ENCODE measurements at places on chromosomes 7 and 10. TPM values are rescaled to one million over a fixed set of nuclear protein-coding genes. Genes with fewer than 3 reads are reported as not detected.

DNA sequence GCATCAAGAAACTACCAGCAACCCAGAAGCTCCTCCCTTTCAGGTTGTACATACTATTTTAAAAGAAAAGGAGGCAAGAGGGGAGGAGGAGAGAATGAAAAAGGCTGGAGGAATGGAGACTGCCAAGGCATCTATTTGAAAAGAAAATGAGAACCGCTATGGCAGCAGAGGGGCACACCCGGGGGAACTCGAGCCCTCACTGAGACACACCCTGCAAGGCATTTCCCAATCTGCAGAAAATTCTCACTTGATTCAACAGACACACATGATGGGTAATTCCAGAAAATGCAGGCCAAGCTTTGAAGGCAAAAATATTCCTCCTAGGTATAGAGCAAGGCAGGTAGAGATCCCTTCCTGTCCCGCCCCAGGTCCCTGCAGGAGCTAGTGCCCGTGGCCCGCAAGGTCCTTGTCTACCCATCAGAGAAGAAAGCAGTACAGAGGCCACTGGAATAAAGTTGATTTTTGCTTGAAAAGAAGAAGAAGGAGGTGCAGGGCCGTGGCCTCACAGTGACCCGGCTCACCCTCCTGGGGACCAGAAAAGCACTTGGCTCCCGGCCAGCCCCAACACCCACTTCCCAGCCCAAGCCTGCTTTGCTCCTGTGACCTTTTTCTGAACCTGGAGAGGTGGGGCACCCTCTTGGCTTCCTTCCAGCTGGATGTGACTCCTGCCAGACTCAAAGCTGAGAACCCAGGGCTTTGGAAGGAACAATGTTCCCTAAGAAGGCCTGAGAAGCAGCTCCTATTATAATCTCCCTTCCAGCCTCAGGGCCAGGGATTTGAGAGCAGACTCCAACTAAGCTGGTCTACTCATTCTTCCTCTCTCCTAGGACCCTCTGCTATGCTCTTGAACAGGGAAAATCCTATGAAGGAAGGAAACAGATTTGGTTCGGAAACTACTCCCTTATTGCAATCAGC lies 6.2 kb upstream of the PIK3CG start:
- peak; percentile 19 for DNase-seq

DNA sequence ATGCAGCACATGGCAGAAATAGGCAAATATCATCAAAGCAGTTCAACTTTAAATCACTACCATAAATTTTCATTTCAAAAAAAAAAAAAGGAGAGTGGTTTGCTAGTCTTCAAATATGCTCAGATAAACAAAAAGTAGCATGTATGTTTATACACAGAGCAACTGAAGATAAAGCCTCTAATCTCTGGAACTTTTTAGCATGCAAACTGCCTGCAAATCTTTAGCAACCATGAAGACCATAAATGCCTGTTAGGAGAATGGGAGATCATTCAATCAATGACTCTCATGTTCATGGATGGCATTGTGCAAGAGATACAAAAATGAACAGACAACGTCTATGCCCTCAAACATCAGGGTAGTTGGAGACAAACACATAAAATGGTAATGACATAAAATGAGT lies 57.3 kb downstream of the ORC5 start:
- no peak for DNase-seq

GRCh38 chr7:74101061-74101681 lies 17.6 kb downstream of the LIMK1 start:
- no peak for DNase-seq

DNA sequence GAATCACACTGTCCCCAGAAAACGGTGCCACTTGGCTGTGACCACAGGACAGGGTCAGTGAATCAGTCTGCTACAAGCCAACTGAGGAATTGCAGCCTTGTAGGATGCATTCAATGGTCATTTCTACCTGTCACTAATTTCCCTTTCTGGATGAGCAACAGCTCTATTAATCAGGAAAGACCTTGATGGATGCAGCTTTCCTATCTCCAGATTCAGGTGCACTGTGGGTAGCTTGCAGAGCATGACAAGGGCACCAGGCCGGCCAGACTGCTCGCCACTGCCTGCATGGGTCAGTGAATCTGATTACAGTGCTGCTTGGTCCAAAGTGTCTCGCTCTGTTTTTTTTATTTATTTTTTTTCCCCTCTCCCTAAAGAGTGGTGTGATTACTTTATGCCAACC lies 506.8 kb upstream of the AUTS2 start:
- no peak for DNase-seq

DNA sequence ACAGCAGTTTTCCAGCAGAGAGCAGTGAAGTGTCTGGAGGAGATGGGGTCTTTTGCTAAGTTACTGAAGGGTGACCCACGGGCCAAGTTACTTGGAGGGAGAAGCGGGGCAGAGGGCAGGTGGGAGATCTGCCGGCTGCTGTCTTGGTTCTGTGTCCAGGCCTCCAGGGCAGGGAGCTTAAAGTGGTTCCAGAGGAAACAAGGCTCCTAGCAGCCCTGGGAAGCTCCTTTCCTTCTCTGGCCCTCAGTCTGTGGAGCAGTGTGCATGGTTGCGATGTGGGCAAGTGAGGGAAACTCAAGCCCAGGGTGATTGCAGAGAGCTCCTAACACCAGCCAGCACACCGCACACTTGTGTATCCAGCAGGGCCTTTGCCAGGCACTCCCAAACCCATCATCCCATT lies 6.3 kb downstream of the GHRHR start:
- DNase-seq, result no peak

DNA sequence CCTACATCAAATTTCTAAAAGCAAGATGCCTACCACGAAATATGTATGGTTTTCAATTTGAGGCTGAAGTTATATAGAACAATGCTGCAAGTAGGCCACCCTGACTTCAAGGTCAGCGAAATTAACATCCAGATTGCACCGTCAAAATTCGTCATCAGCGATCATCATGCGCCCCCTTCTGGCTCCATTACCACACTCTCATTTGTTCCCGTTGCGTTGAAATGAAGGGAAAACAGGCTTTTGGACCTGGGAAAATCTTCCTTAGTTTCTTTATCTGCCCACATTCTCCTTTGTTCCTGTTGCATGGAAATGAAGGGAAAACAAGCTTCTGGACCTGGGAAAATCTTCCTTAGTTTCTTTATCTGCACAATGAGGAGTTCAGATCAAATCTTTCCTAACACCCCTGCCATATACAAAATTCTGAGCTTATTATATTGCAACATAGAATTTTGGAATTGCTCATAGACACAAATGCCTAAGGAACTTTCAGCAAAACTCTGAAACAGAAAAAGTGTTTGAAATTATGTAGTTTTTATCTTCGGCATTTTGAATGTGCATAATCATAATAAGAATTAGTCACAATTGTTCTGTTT lies 98.2 kb upstream of the PRKCQ start:
- DNase-seq, result peak; percentile 36

- no peak for DNase-seq
Measured at GRCh38 chr7:116161728-116162127, 48.6 kb upstream of the TES start.

GRCh38 chr7:44217852-44218402 lies 17.1 kb downstream of the YKT6 start:
- DNase-seq, result no peak

DNA sequence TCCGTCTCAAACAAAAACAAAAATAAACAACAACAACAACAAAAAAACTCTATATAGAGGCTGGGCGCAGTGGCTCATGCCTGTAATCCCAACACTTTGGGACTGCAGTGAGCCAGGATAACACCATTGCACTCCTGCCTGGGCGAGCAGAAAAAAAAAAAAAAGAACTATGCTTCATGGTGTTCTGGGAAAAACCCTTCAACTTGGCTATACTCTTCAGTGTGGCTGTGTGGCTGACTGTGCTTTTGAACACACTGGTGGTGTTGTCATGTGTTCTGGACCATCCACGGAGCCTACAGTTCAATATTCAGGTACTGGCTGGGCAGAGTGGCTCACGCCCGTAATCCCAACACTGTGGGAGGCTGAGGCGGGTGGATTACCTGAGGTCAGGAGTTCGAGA lies 26.5 kb downstream of the SNX8 start:
- no peak for DNase-seq

DNA sequence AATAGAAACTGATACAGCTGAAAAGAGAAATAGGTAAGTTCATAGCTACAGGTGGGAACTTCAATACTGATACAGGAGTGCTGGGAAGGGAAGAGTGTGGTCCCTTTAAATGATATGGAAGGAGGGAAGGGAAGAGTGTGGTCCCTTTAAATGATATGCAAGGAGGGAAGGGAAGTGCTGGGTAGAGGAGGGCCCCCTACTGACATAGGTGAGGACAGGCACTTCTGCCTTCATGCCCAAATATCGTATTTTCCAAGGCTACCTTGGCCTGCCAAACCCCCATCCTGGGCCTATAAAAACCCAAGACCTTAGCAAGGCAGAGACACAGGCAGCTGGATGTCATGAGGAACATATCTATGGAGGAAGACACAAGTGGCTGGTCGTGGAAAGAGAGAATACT lies 92.3 kb downstream of the MAGI2 start:
- DNase-seq, result no peak

DNA sequence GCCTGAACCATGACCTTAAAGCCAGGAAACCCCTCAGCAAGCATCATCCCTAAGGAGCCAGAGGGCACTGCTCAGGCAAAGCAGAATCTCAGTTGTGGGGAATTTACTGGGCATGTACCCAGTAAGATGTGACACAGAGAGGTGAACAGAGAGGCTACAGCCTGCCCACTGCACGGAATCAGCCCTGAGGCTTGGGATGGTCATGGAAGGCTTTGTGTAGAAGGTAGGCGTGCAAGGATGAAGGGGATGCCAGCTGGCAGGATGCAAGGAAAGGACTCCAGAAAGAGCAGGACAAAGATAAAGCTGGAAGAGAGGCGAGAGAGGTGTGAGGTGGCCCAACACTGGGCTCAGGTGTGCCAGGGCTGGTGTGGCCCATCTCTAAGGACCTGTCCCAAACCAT lies 2.4 kb upstream of the AIFM2 start:
- DNase-seq, result no peak

GRCh38 chr7:38211940-38212339 lies 33.9 kb downstream of the STARD3NL start:
- DNase-seq, result no peak

CRYGN gene
- polyA plus RNA-seq, result 0.36 TPM

H2BK1 gene
- not detected for polyA plus RNA-seq

TEX36 gene
- 0.07 TPM for polyA plus RNA-seq

LGI1 gene
- polyA plus RNA-seq, result 3.4 TPM

DPYSL4 gene
- polyA plus RNA-seq, result 4.6 TPM

TMEM168 gene
- polyA plus RNA-seq, result 37.5 TPM

HOXA13 gene
- not detected for polyA plus RNA-seq
